ENCODE measurements at places on chromosomes 7 and 10.

GRCh38 chr7:106964466-106964865 is 80.0 kb upstream of the PRKAR2B start:
- DNase-seq = no peak

- DNase-seq = no peak
These were observed 215.1 kb upstream of the ADARB2 start for GRCh38 chr10:1952126-1953095.

DNA sequence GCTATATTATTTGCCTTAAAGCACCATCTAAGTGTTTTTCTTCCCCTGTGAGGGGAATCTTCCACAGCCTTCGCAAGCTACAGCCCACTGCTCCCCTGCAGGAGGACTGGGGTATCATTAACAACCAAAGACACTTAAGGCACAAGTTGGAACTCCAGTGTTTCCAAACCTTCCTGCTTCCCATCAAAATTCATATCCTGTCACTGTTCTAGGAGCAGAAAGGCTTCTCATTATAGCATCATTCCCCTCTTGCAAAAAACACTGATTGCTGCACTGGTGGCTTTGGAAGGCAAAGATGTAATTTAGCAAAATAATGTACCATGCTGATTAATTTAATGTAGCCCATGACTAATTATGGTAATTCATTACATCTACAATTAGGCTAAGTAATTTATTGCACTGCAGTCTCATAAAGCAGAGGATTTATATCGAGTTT is 207.2 kb downstream of the SKAP2 start:
- DNase-seq = no peak

- DNase-seq = no peak
These were observed 458.3 kb downstream of the PLXDC2 start for GRCh38 chr10:20274571-20274970.

- no peak for DNase-seq
These were observed 9.6 kb downstream of the CAPZA2 start for GRCh38 chr7:116872026-116872425.

GRCh38 chr7:117728890-117729624 is 144.2 kb downstream of the CTTNBP2 start:
- no peak for DNase-seq

DNA sequence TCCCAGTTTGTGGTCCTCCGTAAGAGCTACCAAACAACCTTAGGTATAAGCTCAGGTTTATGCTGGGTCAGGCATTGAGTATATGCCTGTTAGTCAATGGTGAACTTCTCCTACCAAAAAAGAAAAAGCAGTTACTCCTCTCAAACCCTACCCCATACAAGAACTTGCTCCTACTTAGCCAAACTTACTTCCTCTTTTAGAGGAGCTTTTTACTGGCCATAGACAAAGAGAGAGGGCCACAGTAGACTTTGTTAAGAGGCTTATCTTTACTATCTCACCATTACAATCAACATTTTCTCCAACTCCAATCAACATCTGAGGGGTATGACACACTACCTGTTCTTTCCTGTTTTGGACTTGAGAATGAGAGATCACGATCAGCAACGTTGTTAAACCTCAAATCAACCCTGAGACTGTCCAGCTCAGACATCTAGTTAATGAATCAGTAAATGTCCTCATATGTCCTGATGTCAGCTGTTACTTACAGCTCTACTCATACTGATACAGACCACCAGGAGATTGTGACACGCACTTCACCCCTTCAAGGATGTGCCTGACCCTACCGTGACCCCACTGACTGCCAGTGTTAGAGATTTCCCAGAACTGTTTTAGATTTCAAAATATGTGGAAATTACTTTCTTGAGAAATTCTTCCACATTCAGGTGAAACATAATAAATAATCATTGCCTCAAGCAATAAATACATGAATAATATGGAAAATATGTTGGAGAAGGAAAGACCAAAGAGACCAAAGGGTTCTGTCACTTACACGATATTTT is 18.4 kb upstream of the CCDC71L start:
- DNase-seq = no peak

- DNase-seq = no peak
These were observed 24.5 kb upstream of the MSRB2 start for GRCh38 chr10:23070913-23071218.

All from coronary artery (tissue), 2 donors.